ENCODE measurements at places on chromosomes 11 and 22.
A peak's percentile ranks its signal among the peaks of the same experiment; 100 is the strongest.

DNA sequence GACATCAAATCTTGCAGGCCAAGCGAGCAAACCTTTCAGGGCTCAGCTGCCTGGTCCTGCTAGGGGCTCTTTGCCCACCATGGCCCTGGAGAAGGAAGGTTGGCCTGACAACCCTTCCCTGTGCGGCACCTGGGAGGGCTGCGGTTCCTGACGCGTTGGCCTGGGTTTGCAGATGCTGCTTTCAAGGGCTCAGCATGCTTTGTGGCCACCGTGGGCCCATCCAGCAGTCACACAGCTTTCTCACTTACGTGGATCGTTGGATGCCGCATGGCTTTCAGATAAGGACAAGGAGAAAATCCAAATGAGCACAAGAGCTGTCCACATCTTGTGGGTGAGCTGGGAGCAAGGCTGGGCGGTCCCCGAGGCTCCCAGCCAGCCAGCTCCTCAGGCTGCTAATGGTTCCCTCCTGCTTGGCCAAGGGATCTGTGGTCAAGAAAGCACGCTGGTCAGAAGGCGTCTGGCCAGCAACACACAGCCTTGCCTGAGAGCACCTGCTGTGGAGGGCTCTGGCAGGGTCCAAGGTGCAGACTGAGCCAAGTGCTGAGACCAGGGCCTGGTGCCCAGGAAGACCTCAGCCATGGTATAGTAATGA lies 8.2 kb downstream of the C11orf24 start:
- no peak for DNase-seq

DNA sequence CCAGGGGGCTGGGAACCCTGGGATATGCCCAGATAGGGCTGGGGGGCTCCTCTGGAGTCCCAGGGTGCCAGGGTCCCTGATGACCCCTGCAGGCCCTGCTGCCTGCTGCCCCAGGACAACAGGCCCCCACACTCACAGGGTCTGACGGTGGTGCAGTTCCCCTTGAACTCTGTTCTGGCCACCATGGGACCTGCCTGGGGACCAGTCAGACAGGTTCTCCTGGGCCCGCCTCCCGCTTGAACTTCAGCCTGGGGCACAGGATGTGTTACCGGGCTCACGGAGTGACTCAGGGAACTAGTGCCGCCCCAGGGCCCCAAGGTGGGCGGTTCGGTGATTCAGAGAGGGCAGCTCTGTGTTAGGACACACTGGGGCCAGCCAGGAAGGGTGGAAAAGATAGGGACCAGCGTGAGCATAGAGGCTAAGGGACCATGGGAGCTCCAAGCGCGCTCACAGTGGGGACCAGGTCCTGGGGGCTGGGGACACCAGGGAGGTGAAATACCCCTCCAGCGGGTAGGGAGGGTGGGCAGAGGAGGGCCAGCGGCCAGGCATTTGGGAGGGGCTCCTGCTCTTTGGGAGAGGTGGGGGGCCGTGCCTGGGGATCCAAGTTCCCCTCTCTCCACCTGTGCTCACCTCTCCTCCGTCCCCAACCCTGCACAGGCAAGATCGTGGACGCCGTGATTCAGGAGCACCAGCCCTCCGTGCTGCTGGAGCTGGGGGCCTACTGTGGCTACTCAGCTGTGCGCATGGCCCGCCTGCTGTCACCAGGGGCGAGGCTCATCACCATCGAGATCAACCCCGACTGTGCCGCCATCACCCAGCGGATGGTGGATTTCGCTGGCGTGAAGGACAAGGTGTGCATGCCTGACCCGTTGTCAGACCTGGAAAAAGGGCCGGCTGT lies 21.5 kb upstream of the TXNRD2 start:
- no peak for DNase-seq

DNA sequence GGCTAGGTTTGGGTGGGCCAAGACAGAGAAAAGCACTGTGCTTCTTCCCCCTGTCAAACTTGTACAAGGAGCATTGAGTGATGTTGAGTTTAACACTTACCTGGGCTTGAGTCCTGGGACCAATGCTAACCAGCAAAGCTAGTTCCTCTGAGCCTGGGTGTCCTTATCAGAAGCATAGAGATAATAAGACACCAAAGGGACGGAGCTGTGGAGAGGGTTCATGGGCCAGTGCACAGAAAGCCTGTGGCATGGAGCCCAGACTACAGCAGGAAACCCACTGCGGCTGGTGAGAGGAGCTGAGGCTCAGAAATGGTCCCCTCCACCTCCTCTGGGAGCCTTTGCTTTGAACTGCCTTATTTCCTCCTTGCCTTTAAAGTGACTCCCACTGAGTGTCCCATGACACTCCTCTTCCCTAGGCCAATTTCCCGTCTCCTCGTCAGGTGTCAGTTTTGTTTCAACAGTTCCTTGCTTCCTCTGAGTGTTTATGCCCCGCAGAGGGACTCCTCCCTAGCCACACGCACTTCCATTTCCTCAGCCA lies 9.4 kb downstream of the SLCO2B1 start:
- no peak for DNase-seq

- DNase-seq = no peak
These were observed 15.6 kb downstream of the SREBF2 start for GRCh38 chr22:41848468-41848867.

DNA sequence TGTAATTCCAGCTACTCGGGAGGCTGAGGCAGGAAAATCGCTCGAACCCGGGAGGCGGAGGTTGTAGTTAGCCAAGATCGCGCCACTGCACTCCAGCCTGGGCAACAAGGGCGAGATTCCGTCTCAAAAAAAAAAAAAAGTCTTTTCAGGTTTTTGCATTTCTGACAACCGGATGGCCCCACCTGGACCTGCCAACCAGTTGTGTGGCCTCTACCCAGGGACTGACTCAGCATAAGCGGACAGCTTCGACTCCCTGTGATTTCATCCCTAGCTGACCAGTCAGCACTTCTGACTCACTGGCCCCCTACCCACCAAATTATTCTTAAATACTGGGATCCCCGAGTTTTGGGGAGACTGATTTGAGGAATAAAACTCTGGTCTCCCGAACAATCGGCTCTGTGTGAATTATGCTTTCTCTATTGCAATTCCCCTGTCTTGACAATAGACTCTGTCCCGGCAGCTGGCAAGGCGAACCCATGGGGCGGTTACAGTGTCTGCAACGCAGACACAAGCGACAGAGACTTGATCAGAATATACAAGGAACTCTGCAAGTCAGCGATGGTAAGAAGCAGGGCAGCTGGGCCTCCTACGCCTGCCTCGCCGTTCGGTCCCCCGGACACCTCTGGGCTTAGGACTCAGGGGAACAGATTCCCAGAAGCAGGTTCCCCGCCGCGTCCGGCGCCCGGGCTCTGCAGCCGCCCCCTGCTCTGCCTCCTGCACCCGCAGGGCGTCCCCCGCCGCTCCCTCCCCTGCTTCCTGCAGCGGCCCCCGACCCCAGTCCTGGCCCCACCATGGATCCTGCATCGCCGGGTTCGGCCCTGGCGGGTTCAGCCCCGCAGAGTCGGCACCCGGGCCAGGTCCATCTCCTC lies 741 bp upstream of the TALDO1 start:
- DNase-seq = peak; percentile 31

DNA sequence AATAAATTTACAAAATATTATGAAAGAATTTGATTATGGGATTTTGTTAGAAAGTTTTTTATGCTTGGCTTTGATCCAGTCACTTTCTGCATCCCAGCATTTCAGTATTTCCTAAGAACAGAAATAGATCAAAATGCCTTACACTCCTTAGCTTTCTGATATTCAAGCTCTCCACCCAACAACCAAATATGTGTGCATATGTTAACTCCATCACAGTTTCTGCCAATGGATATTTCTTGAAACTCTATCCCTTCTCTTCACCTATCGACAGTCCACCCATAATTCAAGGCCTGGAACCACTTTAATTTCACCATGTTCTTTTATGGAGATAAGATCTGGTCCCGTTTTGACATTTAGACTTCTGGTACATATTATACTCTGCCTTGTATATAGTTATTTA lies 565.0 kb downstream of the LRRC4C start:
- no peak for DNase-seq

DNA sequence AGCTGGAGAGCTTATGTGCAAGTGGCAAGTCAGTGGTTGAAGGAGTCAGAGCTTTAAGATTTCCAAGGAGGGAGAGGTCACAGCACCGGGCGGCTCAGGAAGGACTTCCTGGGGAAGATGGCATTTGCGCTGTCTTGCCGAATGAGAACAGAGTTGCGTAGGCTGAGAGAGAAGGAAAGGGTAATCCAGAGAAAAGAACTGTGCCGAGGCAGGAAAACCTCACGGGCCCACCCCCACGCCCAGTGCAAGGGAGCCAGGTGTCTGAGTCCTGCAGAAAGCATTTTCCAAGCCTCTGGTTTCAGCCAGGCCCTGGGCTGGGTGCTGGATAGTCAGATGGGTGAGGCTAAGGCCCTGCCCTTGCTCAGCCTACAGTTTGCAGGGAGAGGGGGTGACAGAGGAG lies 3.2 kb upstream of the AP1B1 start:
- no peak for DNase-seq

GRCh38 chr11:65719871-65720210 lies 757 bp downstream of the RNASEH2C start:
- DNase-seq = no peak

DNA sequence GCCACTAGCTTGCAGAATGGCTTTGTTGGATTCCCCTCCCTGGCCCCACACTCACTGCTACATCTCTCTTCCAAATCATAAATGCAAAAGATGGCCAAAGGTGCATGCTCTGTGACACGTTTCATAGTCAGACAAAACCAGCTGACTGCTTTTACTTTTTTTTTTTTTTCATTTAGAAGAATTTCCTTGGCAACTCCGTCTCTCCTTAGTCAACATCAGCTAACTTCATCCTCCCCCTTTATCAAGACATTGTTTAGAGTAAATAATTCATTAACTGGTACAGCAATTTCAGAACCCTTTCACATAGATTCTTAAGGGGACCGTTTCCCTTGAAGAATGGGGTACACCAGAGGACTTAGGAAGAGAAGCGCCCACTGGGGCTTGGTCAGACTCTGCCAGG lies 16.0 kb downstream of the KCNQ1OT1 start:
- DNase-seq = no peak

DNA sequence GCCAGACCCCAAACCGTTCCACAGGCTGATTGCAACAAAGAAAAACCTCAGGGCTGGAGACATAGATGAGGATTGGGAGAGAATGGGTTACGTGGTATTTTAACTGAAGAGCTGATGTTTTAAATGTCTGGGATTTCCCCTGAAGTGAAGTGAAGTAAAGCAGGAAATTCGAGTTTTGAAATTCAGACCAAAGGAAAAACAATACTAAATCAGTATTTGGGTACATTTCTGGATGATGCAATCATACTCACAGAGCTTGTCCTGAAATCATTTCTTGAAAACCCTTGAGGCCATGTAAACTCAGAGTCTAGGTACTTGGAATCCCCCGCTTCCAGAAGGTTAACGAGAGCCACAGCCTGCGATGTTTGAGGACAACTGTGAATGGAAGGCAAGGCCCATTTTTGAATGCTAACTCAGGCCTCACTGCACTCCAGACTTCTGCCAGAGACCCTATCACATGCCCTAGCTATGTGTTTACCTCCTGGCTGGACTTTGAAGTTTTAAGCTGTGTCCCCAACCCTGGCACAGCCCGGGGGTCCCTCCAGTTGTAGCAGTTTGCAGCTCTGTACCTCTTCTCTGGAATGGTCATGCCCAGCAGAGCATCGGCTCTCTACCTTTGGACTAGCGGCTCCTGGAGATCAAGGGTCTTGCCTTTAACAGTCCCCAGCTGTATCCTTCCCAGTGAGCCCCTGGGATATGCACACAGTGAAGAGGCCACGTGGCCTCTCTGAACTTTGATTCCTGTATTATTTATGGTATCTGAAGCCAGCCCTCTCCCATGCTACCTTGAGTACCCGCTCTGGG lies 5.4 kb upstream of the FTH1 start:
- DNase-seq = no peak

GRCh38 chr11:117229411-117229810 lies 2.5 kb downstream of the PCSK7 start:
- DNase-seq = no peak

GRCh38 chr11:116066777-116067176 lies 562.6 kb upstream of the CADM1 start:
- no peak for DNase-seq

- no peak for DNase-seq
These were observed 17.4 kb downstream of the SGSM3 start for GRCh38 chr22:40387746-40388145.

DNA sequence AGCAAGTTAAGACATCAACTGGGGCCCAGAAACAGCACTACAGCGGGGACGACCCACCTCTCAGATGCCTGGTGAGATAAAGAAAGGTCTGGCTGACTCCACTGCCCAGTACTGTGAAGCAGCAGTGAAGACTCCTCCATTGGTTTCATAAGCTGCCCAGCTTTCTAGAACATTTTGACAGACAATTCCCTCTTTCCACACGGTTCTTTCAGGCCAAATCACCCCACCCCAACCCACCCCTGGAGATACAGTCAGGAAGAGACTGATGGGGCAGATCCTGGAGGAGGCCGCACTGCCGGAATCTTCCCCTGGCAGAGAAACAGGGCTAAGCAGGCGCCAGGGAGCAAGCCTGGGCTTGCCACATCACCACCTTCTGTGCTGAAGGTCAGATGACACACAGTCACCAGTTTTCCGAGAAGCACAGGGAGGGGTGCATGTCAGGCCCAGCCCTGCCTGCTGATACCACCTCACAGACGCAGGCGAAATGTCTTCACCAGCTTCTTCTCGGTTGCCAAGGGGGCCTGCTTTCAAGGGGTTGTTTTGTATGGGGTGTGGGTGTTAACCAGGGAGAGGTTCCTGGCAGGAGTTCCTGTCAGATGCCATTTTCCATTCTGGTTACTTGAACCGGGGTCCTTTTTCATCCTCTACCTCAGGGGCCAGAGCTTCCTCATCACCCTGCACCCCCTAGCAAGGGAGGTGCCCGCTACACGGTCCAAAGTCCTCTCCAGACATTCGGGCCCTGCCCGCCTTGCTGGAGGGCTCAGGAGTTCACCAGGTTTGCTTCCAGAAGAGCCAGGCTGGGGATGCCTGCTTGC lies 1.4 kb upstream of the NEAT1 start:
- peak; percentile 94 for DNase-seq

DNA sequence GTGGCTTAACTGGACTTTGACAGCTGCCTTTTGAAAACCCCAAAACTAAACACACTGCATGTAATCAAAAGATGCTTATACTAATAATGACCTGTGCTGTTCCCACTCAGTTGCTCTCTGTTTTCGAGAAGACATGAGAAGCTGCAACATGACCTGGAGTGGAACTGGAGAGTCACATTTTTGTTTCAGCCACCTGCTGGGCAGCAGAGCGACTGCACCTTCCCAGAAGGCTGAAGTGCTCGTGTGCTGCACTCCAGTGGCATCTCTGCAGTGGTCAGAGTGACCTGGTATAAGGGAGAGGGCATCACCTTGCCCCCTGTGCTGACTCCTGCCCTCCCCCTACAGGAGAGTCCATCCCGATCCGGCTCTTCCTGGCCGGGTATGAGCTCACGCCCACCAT lies 8.6 kb downstream of the THYN1 start:
- DNase-seq = no peak
